K562 (cell line): ENCODE measurements at places on chromosomes 16 and 17. TPM values are rescaled to one million over a fixed set of nuclear protein-coding genes. Genes with fewer than 3 reads are reported as not detected.

HAGHL gene
- 71.7 and 83.2 TPM in 2 replicates for total RNA-seq

CTRB1 gene
- 2.3 and 5.3 TPM in 2 replicates for total RNA-seq

SLC6A4 gene
- 0.09 TPM in 1 of 2 replicates, not detected in the other for total RNA-seq

RAB11FIP3 gene
- 10.5 and 13.1 TPM in 2 replicates for total RNA-seq

SLC2A4 gene
- total RNA-seq: 3.4 and 3.5 TPM in 2 replicates

LGALS9B gene
- not detected in 2 replicates for total RNA-seq

MT1G gene
- 0.89 and 1.7 TPM in 2 replicates for total RNA-seq

WNT3 gene
- 2.7 and 3.5 TPM in 2 replicates for total RNA-seq

SPATA32 gene
- total RNA-seq: not detected in 2 replicates

DNA sequence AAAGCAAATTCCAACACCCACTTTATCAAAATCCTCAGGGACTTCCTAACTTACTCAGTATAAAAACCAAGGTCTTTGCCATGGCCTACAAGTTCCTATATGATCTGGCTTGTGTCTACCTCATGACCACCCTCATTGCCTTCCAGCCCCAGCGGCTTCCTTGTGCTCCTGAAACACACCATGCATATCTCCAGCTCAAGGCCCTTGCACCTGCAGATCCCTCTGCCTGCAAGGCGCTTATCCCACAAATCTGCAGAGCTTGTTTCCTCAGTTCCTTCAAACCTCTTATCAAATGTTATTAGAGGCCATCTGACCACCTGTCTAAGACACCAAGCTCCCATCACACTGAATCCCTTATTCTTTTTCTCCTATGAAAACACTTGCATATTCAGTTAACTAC is 2.6 kb downstream of the BBS2 start:
- no peak for DNase-seq

- no peak for DNase-seq
Observed at GRCh38 chr17:5897275-5897911, 172.8 kb upstream of the WSCD1 start.

- peak; percentile 6 for DNase-seq
Observed at GRCh38 chr16:22977294-22977697, 163.3 kb downstream of the HS3ST2 start.

- peak; percentile 47 for DNase-seq
Observed at GRCh38 chr16:49158029-49158642, 123.5 kb downstream of the CBLN1 start.

GRCh38 chr17:39591958-39592954 is 15.5 kb downstream of the NEUROD2 start:
- peak; percentile 59 for DNase-seq

DNA sequence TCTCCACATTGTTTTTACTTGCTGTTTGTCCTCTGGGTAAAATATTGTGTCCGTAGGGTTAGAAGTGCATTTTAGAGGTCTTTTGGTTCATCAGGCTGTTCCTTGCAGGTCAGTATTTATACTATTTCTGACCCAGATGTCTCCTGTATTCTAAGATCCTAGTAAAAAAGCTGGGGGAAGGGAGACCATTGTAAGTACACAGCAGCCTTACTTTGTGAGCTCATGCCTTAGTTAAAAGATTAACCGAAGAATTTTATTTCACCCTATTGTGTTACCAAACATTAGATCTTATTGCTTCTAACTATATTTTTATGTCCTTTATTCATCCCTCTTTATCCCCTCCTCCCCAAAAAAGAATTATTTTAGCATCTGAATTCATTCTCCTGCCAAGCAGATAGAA is 444.1 kb upstream of the RBFOX1 start:
- DNase-seq: no peak

DNA sequence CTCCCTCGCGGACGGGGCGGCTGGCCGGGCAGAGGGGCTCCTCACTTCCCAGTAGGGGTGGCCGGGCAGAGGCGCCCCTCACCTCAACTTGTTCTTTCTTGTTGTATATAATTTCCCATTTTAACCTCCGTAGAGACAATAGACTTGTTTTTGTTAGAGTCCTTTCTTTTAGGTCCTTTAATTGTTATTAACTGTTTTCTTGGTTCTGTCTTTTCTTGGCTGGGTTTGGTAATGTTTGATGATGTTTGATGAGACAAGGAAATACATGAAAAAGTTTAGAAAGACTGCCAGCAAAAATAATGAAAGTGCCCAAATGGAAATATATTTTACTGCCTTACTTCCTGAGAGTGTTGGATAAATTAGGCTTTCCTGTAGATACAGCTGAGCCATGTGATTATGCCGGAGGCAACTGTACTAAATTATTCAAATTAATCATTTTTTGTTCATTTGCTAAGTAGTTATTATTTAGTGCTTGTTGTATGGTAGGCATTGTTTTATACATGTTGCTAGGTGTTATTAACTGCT is 30.9 kb downstream of the PRPSAP2 start:
- DNase-seq: no peak

DNA sequence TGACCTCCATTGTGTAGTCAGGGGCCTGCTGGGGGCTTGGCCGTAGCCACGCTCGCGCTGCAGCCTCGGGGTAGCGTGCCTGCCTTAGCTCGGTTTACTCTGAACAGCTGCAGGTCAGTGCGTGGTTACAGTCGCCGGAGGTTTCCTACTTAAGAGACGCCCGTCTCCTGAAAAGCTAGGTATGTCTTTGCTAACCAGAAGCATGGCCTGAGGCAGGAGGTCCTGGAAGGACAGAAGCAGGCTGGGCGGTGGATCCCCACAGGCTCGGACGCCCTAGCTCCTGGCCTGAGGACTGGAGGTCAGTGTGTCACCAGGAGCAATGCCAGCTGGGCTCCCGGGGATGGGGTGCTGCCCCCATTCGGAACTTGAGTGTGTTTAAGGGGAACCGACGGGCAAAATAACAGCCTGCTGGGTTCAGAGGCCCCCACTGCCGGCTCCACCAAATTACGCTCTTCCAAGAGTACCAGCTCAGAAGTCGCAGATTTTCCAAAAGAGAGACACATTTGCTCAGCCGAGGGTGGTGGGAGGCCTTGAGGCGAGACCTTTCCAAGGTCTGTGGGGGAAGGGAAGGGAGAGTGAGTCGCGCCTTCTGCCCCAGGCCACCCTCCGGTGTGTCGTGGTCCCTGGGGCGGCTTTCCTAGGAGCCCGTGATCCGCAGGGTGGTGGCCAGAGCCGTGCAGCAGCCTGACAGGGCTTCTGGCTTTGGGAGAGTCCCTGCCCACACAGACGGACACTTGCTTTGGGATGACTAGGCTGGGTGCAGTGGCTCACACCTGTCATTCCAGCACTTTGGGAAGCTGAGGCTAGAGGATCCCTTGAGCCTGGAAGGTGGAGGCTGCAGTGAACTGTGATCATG is 3.9 kb upstream of the GNG13 start:
- DNase-seq: no peak

DNA sequence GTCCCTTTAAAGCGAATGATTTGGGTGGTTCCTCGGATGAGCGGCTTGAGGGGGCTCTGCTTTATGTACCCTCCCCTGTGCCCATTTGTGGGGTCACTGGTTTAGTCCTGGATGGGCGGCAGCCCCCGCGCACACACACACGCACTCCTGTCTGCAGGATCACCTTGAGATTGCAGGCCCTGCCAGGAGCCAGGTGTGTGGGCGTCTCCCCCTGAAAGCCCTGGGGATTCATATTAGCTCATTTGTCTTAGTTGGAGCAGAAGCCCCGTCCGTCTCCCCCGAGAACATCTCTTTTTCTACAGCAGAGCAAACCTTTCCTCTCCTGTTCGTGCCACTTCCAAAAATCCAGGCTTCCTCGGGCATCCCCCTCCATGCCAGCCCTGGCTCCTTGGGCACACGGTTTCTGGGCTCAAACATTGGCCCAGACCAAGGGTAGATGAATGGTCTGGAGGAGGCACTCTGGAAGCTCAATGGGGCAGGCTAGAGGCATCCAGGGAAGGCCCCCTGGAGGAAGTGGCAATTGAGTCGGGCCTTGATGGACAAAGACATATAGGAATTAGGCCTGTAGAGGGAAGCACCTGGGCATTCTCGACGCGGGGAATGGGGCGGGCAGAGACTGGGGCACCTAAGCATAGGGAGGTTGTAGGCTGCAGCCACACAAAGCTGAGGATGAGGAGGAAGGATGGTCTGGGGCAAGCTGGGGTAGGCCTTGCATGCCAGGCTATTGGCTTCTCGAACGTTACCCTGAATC is 218.5 kb upstream of the GSE1 start:
- no peak for DNase-seq

DNA sequence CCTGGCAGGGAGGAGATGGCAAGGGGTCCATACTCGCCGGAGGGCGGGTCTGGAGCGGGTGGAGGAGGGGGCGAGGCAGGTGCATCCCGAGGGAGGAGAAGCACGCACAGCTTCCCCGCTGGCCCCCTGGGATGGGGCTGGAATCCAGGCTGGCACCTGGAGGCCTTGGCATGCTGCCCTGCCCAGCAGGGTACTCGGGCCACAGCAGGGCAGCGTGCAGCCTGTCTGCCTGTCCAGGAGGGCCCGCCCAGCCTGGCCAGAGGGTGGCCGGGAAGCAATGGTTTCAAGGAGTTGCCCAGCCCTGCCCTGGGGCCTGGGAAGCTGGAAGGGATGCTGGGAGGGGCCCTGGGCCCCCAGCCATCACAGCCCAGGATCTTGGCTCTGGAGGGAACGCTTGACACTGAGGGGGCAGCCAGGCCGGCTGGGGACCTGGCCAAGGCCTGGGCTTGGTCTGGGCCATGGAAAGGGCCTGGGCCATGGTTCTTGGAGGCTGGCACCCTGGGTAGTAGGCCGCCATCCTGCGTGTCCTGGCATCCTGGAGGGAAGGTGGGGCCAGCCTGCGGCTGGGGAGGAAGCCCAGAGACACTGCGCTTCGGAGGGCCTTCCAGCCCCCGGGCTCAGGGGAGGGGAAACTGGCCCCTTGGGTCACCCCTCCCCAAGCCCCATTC is 1.1 kb downstream of the GLIS2 start:
- no peak for DNase-seq

GRCh38 chr16:14180481-14180944 is 109.4 kb downstream of the MRTFB start:
- no peak for DNase-seq

DNA sequence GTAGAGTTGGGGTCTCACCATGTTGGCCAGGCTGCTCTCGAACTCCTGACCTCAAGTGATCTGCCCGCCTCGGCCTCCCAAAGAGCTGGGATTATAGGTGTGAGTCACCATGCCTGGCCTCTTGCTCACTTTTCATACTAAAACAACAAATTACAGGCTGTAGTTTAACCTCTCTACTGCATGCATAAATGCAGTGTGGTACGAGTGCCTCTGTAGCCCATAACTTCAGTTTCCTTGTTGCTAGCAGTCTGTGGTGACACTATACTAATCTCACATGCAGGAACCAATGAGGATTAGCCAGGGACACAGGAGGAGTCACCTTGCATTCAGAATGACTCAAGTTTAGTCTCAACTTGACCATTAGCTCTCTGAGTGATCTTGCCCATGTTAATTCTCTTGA is 20.1 kb downstream of the HMOX2 start:
- DNase-seq: no peak

GRCh38 chr17:10648956-10649355 is 8.2 kb downstream of the MYH3 start:
- DNase-seq: no peak

GRCh38 chr16:86567701-86568581 is 1.3 kb downstream of the FOXC2 start:
- DNase-seq: no peak

GRCh38 chr17:40915721-40916256 is 21.7 kb downstream of the KRT23 start:
- no peak for DNase-seq

- no peak for DNase-seq
Observed at GRCh38 chr17:11351479-11351878, 110.5 kb downstream of the SHISA6 start.

DNA sequence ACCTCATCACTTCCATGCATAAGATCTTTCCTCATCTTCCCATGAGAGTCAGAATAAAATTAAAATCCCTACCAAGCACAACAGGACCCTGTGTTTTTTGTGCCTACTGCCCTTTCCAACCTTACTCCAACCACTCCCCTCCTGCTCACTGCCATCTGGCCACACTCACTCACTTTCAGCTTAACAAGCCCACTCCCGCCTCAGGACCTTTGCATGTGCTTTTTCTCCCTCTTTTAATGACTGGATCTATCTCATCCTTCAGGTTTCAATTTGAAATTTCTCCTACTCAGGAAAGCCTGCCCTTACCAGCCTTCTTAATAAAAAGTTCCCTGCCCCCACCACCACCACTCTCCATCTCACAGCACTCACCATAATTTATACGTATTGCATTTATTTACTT is 14.7 kb downstream of the C17orf67 start:
- DNase-seq: no peak

DNA sequence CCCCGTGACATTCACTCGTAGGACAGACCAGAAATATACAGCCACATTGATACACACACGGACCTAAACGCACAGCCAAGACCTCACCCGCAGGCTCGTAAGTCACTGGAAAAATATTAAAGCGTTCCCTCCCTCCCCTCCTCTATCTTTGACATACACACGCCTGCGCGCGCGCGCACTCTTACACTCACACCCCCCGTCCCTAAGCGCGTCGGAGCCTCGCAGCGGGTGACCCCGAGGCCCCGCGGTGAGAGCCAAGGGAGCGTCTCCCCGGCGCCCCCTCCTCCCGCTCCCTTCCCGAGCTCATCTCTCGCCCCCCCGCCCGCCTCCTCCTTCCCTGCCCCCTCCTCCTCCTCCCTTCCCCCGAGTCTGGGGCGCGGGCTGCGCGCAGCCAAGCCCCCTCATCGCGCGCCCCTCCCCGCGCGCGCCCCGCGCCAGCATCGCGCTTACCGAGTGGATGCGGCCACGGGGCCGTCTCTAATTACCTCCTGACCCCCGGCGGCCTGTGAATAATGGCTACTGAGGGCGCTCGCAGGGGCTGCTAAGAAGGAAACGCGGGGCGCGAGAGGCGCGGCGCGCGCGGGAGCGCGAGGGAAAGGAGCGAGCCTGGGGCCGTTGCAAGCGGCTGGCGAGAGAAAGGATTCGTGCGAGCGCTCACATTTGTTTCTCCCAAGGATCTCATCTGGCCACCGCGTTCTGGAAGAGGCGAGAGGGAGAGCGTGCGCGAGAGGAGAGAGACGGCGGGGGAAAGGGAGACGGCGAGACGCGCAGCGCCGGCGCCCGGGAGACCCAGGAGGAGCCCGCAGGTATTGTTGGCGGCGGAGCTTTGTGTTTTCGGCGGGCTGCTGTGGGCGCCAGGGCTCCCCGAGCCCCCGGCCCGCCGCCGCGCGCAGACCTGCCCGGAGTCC is 42.4 kb downstream of the RAI1 start:
- DNase-seq: no peak

DNA sequence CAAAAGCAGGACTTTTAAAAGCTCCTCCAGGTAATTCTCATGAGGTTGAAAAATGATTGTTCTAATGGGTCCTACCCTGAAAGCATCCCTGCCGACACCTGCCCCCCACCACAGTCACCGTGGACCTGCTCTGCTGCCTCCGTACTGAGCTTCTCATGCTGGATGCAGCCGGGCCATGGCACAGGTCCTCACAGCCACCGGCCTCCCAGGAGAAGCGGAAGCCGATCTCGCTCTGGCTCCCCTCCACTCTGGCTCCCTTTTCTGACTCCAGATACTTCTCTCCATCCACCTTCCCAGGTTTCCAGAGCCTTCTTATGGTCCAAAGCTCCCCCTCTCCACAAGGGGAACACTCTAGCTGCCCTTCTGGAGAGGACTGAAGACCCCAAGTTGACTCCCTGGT is 10.2 kb downstream of the RPRML start:
- DNase-seq: no peak
